ENCODE measurements at places on chromosomes 7 and 10. TPM values are rescaled to one million over a fixed set of nuclear protein-coding genes. Genes with fewer than 3 reads are reported as not detected.

Gene MMP21
- total RNA-seq, result not detected

Gene OGDHL
- 1.5 TPM for total RNA-seq

Gene SMO
- total RNA-seq, result 20.4 TPM

Gene SPDYE9
- not detected for total RNA-seq

Gene SORBS1
- total RNA-seq, result 4.9 TPM

Gene NOC3L
- total RNA-seq, result 46.3 TPM

Gene CFAP46
- 4.4 TPM for total RNA-seq

Gene GIMAP6
- total RNA-seq, result 1.9 TPM

Gene PLEKHA8
- total RNA-seq, result 23.2 TPM

Gene COL13A1
- total RNA-seq, result 19.5 TPM

Gene MYO1G
- 0.34 TPM for total RNA-seq

Gene HOXA3
- total RNA-seq, result 12.4 TPM

Gene RAB18
- 33.7 TPM for total RNA-seq

Gene ZP3
- total RNA-seq, result 2.0 TPM

Gene FGFR2
- total RNA-seq, result 1.9 TPM

Gene OR13A1
- total RNA-seq, result not detected

Gene HTR7
- total RNA-seq, result 22.9 TPM

Gene CWF19L1
- 40.4 TPM for total RNA-seq

Gene GPR26
- 0.11 TPM for total RNA-seq

Gene PRSS37
- not detected for total RNA-seq

Gene PTPRN2
- total RNA-seq, result 5.5 TPM

Gene CUBN
- 1.7 TPM for total RNA-seq

Gene CAV2
- total RNA-seq, result 191 TPM

Gene GRM3
- total RNA-seq, result not detected

Gene NPC1L1
- total RNA-seq, result not detected

Gene LIPN
- total RNA-seq, result not detected

Gene RET
- 0.17 TPM for total RNA-seq

All from Daoy (cell line).